ENCODE measurements at places on chromosomes 11 and 22.

DNA sequence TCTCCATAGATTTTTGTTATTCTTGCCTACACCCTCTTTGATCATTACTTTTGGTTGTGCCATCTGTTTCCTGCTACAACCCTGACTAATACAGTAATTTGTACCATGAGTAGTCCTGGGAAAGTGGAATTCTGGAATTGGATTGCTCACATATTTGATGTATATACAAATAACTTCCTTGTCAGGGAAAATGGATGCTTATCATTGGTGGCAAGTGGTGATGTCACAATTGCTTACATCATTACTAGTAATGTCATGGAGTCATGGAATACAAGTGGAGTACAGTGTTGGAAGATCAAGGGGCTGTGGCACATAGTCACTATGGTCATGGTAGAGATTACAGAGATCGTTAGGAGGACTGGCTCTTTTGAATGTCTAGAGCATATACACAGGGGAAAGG, 24.4 kb downstream of the AASDHPPT start:
- no peak for DNase-seq

GRCh38 chr22:47115518-47115890, 353.1 kb downstream of the TBC1D22A start:
- DNase-seq: no peak

- no peak for DNase-seq
Measured at GRCh38 chr22:26956371-26956770, 299.0 kb downstream of the MIAT start.

GRCh38 chr22:31983911-31984656, 39.7 kb downstream of the YWHAH start:
- peak; percentile 91 for DNase-seq

DNA sequence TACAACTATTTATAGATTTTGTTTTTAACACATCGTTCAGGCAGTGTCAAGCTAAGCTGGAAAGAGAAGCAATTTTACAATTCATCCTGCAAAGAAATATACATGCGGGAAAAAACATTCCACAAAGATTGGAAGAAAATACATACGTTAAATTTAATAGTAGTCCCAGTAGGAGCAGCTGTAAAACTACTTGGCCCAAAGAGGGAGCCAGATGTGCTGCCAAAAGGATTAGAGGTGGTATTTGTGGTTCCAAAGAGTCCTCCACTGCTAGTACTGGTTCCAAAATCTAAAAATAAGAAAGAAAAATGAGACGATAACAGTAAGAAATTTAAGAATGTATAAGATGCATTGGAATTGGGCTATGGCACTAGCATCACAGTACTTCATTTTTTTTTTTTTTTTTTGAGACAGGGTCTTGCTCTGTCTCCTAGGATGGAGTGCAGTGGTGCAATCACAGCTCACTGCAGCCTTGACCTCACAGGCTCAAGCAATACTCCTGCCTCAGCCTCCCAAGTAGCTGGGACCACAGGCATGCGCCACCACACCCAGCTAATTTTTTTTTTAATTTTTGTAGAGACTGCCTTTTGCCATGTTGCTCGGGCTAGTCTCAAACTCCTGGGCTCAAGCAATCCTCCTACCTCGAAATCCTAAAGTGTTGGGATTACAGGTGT, 21.5 kb downstream of the NUP98 start:
- no peak for DNase-seq

GRCh38 chr11:1504138-1504537, 17.6 kb upstream of the MOB2 start:
- no peak for DNase-seq

DNA sequence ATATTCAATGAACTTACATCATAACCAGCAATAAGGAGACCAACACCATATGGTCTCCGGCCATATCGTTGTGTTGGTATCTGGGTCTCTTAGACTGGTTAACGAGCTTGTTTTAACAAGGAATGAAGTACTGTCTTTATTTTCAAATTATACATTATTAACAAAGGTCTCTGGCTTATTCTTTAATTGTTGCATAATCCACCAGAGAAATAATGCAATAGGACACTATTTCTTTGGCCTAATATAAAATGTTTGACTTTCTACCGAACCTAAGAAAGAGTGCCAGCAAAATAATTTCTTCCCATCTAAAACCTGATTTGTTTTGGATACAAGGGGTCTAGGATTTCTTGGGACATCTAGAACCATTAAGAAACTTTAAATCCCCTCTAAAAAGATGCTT, 6.4 kb downstream of the PSMA1 start:
- no peak for DNase-seq

GRCh38 chr22:29690476-29690875, 29.3 kb upstream of the CABP7 start:
- DNase-seq: no peak

DNA sequence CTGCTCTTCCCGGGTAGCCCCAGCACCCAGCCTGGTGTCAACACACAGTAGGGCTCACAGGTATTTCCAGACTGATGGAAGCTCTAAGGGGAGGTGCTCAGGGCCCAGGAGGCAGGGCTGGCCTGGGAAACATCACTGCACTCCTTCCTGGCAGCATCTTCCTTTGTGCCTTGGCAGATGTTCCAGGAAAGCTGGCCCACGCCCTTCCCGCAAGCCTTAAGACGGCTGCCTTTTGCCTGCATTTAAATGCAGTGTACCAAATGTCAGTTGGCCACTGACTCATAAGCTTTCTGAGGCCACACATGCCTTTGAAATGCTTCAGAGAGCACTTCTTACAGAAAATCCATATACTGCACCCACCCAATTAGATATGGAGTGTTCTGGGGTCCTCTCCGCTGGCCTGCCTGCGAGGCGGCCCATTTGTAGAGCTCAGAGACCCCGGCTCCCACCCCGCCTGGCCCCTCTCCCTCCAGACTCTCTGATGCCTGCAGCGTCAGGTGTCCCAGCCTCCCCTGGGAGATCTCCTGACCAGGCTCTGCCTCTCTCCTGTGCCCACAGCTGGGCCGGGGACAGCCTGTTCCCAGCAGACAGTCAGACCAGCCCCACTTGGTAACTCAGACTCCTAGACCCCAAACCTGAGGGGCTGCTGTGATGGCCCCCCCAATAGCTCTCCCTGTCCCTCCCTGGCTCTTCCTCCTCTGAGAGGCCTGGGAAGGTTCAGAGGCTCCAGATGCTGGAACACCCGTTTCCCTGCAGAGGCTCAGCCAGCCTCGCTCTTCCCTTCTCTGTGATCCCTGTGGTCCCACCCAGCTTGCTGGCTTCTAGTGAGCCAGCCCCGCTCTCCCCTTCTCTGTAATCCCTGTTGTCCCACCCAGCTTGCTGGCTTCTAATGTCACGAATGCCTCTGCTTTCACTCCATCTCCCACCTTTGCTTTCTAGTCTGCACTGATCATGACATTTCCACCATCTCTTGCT, 47.6 kb upstream of the THY1 start:
- no peak for DNase-seq

DNA sequence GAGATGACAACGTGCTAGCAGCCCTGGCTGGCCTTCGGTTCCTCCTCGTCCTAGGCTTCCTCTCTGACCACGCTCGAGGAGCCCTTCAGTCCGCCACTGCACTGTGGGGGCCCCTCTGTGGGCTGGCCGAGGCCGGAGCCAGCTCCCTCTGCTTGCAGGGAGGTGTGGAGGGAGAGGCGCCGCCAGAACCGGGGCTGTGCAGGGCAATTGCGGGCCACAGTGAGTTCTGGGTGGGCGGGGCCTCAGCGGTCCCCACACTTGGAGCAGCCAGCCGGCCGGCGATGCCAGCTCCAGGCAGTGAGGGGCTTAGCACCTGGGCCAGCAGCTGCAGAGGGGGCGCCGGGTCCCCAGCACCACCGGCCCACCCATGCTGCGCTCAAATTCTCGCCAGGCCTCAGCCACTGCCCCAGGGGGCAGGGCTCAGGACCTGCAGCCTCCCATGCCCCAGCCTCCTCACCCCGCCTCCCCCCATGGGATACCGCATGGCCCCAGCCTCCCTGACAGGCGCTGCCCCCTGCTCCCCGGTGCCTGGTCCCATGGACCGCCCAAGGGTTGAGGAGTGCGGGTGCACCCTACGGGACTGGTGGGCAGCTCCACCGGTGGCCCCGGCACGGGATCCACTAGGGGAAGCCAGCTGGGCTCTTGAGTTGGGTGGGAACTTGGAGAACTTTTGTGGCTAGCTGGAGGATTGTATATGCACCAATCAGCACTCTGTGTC, 399.4 kb downstream of the LUZP2 start:
- DNase-seq: no peak

DNA sequence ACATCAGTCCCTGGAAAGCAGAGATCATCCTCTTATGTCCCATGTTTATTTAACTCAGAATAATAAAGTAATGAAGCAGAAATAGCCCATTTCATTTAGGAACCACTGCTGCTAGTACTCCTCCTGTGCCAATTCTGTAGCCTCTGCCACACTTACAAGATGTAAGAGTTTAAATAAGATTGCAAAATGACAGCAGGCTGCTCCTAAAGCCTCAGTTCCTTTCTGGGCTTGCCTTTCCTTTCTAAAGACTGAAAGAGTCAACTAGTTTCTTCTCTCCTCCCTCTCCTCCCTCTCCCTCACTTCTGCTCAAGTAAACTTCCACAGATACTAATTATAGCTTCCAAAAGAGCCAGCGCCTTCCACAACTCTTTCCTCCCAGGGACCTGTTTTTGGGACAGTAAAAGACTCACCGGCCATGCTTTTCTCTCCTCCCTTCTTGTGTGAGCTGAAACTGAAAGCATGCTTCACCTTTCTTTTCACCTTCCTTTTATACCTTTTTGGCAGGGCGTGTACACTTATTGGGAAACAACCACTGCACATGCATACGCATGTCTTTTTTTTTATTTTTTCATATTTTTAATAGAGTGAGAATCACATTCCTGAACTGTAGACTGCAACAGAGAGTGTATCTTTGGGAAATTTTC, 26.1 kb upstream of the CARD16 start:
- peak; percentile 6 for DNase-seq

GRCh38 chr11:35330931-35331330, 88.4 kb downstream of the SLC1A2 start:
- no peak for DNase-seq

GRCh38 chr22:42939941-42940653, 74.9 kb downstream of the PACSIN2 start:
- peak; percentile 84 for DNase-seq

- DNase-seq: no peak
Measured at GRCh38 chr11:29214833-29215232, 802.0 kb downstream of the KCNA4 start.

GRCh38 chr11:9222654-9223053, 42.5 kb downstream of the DENND5A start:
- no peak for DNase-seq

DNA sequence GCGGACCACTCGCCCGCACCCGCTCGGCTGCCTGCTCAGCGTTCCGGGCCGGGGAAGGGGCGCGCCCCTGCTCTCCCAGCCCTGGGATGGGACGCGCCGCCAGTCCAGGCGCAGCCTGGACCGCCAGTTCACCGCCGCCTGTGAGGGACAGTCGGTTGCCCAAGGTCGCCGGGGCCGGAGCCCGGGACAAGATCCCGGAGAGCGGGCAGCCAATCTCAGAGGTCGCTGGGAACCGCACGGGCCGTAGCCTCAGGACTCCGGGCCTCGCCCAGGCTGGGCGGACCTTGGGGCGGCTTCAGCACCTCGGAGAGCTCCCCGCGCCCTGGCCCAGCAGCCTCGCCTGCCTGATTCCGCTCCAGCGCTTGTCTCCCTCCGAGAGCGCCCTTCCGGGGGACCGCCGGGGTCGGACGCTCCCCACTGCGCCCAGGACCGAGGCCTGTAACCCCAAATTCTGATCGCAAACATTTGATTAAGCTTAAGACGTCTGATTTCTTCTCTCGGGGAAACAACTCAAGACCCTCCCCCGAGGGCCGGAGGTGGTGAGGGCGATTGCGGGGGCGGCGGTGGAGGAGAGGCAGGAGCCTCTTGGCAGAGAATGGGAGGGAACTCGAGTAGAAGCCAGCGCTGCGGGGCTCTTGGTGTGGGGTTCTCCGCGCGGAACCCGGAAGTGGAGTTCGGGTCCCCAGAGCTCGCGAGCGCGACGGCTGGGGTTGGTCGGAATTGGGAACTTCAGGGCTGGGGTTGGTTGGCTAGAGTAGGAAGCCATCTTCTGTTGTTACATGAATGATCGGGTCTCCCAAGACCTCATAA, 1.1 kb upstream of the CHRM4 start:
- DNase-seq: peak; percentile 83

GRCh38 chr22:42949159-42949558, 65.8 kb downstream of the PACSIN2 start:
- no peak for DNase-seq

- DNase-seq: no peak
Measured at GRCh38 chr11:110829873-110830272, 117.6 kb upstream of the ARHGAP20 start.

DNA sequence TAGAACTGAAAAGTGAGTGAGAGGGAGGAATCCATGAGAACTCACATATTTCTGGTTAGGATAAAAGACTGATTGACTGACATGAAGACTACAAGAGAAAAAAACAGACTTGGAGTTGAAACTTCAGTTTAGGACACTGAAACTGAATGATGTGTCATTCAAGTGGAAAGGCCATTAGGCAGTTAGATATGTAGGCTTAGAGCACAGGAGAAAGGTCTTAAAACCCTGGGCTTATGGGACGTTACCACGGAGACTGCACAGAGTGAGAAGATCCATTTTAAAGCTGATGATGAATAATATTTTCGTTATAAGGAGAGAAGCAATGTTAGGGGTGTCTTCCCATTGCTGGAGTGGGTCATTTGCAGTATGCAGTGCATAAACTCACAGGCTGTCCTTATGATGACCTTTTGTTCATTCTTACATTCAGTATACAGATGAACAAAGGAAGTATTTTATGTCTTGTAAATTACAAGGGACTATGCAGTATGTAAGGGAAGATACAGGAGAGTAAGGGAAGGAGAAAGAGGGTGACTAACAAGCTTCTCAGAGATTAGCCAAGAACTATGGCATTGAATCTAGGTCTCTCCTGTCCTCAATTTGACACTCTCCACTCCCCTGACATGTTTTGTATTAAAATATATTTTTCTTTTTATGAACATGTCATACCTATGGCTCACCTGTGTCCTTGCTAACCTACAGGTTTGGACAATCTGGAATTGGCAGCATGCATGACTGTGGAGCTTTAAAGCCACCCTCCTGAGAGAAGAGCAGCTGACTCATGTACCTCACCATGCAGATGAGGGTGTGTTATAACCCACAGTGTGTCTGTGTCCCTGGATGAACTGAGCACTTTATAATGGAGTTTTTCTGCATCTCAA, 63.7 kb downstream of the MAML2 start:
- no peak for DNase-seq

DNA sequence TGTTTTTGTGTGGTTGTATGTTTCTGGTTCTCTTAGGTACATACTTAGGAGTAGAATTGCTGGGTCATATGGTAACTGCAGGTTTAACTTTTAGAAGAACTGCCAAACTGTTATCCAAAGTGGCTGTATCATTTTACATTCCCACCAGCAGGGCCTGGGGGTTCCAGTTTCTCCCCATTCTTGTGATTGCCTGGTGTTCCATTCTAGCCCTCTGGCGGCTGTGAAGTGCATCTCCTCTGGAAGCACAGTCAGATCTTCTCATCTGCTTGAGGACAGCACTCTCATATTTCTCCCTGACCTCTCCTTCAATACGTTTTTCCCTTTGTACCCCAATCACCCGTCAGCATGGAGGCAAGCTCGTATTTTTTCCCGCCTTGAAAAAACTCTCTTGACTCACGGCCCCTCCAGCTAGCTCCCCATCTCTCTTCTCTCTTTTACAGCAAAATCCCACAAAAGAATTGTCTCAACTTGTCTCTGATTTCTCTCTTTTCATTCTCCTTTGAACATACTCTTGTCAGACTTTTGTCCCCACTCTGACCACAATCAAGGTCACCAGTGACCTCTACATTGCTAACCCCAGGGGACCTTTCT, 56.8 kb upstream of the THY1 start:
- no peak for DNase-seq

All from large intestine (tissue), 12 donors.